ENCODE measurements at places on chromosomes 16 and 17.

DNA sequence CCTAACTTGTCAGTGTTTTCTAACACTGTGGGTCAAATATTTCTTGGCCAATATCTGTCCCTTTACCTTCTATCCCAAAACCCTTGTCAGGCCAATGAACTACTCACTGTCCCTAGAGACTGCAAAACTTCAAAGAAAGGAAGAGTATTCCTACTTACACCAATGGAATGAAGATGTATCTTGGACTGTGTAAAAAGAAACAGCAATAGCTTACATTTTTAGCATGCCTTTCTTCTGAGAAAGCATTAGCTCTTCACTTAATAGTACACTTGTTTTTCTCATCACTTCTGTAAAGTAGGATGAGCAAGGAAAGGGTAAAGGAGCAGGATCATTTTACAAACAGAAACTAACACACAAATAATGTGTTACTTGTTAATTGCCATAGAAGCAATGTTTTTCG, 73.9 kb downstream of the STH start:
- DNase-seq: no peak

GRCh38 chr17:78979780-78980623, at the start of gene LGALS3BP:
Gene LGALS3BP, minus strand, starts transcription at chr17:78979923. Its CDS starts 2,732 bp downstream, at chr17:78977191.
- peak; percentile 40 for DNase-seq

DNA sequence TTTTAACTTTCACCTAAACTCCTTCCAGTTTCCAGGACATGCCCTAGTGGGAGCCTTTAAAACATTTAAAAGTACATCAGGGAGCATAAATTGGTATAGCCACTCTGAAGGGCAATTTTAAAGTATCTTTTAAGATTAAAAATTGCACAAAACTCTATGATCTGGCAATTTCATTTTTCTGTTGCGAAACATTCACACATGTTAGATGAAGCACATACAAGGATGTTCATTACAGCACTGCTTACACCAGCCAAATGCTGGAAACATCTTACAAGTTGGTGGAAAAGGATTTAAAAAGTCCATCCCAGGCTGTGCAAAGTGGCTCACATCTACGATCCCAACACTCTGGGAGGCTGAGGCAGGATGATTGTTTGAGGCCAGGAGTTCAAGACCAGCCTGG, 26.4 kb upstream of the LONP2 start:
- no peak for DNase-seq

DNA sequence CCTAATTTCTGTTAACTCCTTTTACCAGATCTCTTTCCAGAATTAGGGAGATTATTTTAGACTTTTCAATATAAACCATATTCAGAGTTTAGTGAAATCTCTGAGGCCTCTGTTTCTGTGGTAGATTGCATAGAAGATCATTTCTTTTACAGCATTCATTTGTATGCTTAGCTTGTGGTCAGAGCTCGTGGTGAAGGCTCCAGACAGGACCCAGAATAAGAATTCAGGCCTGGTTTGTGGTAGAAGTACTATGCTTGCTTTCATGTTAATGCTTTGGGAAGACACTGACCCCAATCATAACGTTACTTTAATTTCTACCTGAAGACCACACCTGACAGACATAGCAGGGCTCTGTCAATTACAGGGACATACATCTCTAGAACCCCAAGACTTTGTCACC, 258.1 kb downstream of the FTO start:
- no peak for DNase-seq

DNA sequence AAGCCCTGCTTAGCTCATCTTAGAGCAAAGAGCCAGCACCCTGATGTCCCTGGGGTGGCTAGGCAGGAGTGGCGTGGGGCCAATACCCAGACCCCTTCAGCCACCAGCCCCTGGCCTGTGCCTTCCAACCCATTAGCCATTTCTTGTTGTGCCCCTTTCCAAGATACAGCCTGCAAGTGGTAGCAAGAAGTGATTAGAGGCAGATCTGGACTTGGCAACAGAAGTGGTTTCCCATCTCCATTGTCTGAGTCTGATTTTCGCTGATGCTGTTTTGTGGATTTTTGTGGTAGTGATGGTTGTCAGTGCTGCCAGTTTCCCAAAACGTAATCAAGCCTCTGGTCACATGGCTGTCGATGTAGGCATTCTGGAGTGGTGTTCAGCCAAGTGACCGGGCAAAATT, 25.7 kb downstream of the PLCD3 start:
- no peak for DNase-seq

GRCh38 chr16:30723725-30724355, 24.4 kb upstream of the PHKG2 start:
- no peak for DNase-seq

- DNase-seq: no peak
Observed at GRCh38 chr17:627051-627450, 87.6 kb downstream of the VPS53 start.

GRCh38 chr16:79757968-79758367, 157.4 kb upstream of the MAF start:
- no peak for DNase-seq

GRCh38 chr17:10787306-10788045, 16.4 kb downstream of the TMEM238L start:
- no peak for DNase-seq

- no peak for DNase-seq
Observed at GRCh38 chr16:21659124-21659523, 4.6 kb upstream of the OTOA start.

GRCh38 chr17:35890774-35891155, 10.6 kb upstream of the CCL5 start:
- peak; percentile 82 for DNase-seq

GRCh38 chr17:61048376-61049106, 351.1 kb upstream of the TBX2 start:
- no peak for DNase-seq

DNA sequence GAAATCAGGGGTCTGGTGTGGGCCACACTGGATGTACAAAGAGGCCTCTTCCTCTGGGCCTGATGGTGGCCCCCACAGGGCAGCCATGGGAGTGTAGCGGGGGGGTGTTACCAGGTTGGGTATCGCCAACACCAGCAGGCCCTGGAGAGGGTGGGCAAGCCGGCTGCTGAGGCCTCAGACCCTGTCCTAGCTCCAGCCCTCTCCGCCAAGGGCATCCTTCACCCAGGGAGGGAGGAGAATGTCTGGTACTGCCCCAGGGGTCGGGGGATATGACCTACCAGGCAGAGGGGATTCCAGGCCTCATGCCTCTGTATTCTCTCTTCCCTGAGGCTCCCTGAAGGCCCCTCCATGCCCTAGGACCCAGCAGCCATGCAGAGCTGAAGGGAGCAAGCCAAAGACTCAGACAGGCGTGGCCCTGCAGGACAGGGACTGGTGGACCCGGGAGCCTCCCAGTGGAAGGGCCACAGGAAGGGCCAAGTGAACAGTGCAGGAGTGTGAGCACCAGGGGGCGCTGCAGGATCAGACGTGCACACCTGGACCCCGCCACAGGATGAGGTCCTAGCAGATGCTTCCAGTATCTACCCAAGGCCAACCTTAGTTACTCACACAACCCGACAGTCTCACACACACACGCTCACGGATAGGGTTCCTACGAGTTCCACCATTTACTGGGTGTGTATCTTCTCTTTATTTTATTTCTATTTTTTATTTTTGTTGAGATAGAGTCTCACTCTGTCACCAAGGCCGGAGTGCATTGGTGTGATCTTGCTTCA, 10.9 kb upstream of the CES4A start:
- DNase-seq: peak; percentile 87

DNA sequence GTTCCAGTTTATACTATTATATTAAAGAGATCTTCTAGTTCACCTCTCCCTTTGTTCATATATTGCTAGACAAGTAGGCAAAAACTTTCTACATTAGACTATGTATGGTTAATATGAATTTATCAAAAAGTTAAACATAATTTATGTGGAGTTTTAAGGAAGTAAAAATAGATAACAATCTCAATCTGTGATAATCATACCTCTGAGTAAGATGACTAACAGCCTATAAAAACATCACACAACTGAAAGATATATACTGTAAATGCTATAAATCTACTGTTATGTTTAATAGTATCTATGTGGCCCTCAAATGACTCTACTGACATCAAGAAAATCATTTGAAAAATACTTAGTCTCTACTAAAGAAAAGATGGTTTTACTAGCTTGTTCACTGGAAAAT, 37.1 kb downstream of the AP1G1 start:
- no peak for DNase-seq

DNA sequence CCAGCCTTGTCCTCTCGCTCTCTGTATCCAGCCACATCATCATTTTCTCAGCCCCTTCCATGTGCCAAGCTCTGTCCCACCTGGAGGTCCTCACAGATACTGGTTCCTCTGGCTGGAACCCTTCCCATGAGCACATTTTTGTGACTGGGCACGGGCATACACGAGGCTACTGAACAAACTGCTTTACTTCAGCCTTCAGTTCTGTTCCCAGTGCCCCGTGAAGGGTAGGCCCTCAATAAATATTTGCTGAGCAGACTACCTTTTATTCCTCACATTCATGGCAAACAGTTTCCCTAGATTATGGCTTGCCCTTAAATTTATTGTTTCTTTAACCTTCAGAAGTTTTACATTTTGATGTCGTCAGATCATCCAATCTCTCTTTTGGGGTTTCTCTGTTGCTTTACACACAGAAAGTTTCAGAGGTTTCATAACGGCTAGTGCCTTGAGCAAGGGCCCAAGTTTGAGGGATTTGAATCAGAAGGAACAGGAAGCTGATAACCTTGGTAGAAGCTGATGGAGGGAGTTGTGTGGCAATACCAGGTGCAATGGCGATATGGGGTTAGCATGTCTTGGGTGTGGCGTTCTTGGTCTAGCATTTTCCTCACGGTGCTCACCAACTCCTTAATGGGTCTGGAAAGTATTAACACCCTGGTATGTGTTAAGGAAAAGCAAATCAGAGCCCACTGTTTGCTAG, 27.8 kb downstream of the TMEM92 start:
- DNase-seq: no peak

DNA sequence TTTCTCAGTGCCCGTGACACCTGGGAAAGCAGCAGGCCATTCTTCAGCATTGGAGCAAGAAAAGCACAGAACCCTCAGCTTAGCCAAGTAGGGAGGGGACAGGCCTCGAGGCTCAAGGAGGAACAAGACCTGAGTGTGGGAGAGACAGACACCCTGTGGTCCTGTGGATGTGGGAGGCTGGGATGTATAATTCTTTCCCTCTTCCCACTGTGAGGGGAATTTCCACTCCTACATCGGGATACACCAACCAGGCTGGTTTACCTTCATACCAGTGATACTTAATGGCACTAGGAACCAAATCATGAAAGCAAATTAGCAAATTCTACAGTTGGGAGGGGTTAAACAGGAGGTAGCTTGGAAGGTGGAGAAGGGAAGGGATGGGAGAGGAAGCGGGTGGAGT, 41.7 kb downstream of the LYRM1 start:
- DNase-seq: no peak

DNA sequence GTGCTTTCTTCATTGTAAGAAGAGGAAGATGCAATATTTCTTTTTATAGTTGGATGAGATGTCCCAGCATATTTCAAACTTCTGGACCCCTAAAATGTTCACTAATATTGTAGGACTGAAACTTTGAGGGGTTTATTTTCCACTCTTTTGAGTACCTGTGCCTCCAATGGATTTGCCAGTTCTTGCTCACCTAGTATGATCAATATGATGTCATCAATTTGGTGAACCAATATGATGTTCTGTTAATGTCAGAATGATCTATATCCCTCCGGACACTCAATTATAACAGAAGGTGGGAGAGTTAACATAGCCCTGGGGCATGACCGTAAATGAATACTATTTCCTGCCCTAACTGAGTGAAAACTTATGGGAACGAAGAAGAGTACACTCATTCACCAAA, 178.3 kb downstream of the CBLN1 start:
- DNase-seq: no peak

DNA sequence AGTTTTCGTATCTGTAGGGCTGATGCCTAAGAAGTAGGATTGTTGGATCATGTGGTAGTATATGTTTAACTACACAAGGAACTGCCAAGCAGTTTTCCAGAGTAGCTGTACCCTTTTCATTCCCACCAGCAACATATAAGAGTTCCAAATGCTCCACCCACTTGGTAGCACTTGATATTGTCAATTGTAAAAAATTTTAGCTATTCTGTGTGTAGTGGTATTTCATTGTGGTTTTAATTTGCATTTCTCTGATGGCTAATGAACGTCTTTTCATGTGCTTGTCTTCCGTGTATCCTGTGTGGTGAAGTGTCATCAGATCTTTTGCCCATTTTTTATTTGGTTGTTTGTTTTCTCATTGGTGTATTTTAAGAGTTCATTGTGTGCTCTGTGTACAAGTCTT, 69.7 kb downstream of the TANC2 start:
- DNase-seq: no peak

- no peak for DNase-seq
Observed at GRCh38 chr17:62704381-62704971, 77.0 kb downstream of the MRC2 start.

GRCh38 chr16:21628772-21629171, 23.6 kb downstream of the IGSF6 start:
- no peak for DNase-seq

DNA sequence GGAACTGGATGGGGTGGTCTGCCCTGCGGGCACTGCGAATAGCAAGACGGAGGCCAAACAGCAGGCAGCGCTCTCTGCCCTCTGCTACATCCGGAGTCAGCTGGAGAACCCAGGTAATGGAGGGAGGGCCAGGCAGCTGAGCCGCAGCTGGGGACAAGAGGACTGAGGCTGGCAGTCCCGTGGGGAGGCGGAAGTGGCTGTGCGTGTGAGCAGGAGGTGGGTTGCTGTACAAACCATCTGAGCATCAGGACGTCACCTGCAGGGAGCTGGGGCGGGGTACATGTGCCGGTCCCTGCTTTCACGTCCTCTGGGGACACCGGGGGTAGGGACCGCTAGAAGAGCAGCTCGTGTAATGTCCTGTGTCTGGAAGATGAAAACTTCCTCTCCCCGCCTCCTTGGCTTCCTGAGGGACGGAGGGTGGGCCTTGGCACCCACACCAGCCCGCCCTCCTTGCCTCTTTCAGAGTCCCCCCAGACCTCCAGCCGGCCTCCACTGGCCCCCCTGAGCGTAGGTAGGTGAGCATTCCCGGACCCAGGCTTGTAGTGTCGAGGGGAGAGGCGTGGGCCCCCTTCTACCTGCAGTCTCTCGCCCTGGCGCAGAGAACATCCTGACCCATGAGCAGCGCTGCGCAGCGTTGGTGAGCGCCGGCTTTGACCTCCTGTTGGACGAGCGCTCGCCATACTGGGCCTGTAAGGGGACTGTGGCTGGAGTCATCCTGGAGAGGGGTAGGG, 3.7 kb downstream of the ADAD2 start:
- DNase-seq: peak; percentile 23

- no peak for DNase-seq
Observed at GRCh38 chr16:73847090-73847489, 449.5 kb upstream of the PSMD7 start.

DNA sequence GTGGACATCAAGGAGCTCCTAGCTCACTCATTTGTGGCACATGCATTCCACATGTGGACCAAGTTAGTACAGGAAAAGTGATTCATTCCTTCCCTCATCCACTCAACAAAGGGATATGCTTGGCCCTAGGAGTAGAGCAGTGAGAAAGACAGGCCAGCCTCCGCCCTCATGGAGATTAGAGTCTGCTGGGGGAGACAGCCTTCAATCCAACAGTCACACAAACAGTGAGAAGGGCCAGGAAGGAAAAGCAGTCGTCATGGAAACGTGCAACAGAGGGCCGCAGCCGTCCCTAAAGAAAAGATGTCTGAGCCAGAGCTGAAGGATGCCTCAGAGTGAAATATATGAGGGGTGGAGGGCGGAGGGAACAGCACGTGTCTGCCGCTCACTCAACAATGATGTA, 109.9 kb downstream of the VPS53 start:
- no peak for DNase-seq
